ENCODE measurements at places on chromosomes 11 and 22.

DNA sequence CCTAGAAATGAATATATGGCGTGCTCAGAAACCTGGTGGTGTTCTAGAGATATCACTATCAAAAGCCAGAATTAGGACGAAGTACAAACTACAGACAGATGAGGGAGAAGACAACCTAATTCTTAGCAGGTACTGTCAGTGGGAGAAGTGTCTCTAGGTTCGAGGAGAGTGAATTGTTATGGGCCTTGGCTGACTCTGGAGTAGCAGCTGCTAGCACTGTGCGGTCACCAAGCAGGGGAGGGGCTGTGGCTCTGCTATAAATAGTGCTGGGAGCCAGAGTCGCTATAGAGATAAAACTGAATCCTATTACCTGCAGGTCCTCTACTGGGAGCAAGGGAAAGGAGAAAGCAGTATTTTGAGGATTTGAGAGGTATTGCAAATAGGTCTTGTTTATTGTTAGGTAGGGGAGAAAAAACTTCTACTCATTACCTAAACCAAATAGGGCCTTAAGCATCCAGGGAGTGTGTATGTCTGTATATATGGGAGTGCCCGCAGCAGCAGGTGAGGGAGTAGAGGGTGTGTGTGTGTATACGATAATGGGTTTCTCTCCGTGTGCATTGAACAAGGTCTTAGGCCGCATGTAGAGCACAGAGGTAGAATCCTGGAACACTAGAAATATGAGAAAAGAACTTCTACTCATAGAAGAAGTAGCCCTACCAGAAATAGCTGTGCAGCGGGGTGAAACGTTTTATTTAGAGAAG is 2.2 kb downstream of the MADD start:
- DNase-seq, result no peak

- DNase-seq, result no peak
Measured at GRCh38 chr11:100512475-100512874, 174.6 kb upstream of the ARHGAP42 start.

DNA sequence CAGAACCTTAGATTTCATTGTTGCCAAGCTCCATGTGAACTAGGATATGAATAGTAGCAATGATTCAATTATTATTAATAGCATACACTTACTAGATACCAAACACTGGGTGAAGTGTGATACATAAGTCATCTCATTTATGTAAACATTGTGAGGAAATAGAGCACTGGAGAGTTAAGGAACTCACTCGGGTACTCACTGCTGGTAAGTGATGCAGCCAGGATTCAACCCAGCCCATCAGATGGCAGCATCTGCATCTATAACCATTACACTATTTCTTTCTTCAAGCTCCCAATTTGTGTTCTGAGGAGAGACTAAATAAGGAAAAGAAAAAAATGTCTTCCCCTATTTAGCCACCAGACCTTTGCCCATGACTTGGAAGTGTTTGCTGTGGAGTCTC is 10.2 kb upstream of the ALG8 start:
- no peak for DNase-seq

DNA sequence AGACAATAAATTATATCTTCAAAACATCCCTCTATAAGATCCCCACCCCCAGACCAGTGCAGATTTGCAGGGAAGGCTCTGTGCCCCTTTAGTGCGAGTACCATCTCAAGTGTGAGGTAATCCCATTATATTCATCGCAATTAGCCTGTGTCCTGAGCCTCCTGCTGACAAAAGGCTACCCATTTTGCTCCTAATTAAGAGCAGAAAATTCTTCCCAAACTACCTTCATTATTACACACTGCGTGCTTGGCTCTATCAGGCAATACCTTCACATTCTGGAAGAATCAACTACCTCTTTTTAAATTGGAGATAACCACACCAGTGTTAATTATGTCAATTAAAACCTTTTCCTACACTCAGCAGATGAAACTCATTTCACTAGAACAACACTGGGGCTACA is 1133.4 kb upstream of the CCDC90B start:
- no peak for DNase-seq

DNA sequence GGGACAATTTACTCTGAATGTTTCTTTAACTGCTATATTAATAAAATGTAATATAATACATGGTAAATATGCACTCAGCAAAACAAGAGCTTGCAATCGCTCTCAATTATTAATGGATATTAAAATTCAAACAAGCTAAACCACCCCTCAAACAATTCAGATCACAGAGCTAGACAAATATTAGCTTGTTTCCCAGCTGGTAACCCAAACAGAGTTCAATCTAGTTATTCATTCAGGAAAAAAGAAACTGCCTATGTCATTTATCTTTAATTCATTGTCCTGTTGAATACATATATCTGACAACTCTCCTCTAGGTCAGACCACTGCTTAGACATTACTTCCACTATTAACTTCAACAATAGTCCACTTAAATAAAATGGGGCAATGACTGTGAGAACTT is 78.7 kb downstream of the SERGEF start:
- no peak for DNase-seq

DNA sequence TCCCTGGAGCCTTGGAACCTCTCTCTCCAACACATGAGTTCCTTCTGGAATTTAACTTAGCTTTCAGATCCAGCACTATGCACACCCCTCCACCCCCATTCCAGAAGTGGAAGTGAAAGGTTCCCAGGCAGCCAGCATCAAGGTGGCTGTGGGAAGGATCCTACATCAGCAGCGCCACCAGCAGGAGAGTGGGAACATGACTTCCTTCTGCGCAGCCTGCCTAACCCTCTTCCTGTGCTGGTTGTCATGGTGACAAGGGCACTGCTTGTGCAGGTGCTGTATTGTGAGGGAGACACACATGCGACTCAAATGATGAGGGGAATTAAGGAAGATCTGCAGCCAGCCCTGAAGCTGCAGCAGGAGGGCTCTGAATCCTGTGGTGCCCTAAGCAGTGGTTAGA is 904.5 kb upstream of the API5 start:
- no peak for DNase-seq

GRCh38 chr11:97717922-97718321 is 1302.8 kb upstream of the CNTN5 start:
- no peak for DNase-seq

GRCh38 chr11:116096272-116096995 is 592.2 kb upstream of the CADM1 start:
- DNase-seq, result no peak
